Naive B cell (primary cell): ENCODE measurements at places on chromosomes 6 and 20.

DNA sequence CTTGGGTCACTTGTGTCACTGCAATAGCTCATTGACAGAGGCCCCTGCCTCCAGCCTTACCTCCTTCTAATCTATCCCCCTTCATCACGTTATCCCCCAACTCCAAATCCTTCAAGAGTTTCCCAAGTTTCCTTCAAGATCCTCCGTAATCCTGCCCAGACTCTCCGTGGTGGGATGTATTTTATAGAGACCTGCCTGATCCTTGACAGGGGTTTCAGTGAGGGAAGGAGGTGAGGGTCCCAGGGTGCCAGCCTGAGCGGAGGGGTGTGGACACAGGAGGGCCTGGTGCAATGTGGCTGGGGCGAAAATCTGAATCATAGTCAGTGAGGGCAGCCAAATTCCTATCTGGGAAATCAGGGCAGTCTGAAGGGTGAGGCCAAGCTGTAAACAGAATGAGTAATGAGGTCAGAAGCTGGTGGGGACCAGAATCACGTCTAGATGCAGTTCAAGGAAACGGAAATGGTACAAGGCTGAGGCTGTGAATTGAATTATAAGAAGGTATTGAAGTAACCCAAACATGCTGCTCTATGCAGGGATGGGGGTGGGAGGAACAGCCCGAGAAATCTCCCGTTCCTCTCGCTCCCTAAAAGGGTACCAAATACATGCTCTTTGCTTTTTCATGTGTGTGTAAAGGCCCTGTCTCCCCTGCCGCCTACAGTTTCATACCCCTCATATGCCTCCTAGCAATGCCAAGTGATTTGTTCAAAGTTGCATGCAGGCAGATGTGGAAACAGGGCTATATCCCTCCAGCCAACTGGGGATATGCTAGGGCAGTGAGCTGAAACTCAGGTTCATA lies 35.4 kb upstream of the PIM1 start:
- no peak for DNase-seq

GRCh38 chr20:10653599-10654249 lies 20.1 kb downstream of the JAG1 start:
- DNase-seq: no peak

GRCh38 chr20:50290112-50290511 lies 99.5 kb downstream of the CEBPB start:
- no peak for DNase-seq

DNA sequence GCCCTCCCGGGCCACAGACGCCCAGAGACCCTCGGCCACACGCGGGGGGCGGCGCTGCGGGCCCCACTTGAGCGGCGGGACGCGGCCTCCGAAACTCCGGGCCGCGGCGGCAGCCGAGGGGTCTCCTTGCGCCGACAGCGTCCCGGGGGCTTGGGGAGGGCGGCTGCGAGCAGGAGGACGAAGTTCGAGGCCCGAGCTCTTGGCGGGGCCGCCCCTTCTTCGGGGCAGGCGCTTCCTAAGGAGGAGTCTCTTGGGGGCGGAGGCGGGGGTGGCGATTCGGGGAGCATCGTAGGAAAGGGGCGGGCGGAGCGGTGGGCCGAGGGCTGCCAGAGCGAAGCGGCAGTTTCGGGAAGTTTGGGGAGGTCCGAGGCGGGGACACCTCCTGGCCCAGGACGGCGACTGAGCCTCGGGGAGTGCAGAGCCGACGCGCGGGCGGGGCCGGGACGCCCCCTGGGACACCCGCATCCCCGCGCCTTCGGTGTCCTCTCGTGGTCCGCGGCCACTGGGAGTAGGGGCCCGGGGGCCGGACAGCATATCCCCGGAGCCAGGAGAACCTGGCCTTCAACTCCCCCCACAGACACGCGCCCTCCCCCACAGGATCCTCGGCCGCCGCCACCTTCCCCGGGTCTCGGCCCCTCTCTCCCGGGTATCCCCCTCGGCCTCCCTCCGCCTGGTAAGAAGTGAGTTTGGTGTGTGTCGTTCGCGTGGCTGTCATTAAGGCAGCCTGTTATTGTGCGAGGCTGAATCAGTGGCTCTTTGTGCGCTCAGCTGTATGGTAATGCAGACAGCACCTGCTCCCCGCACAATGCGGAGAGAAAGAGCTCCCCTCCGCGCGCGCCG lies 613 bp upstream of the DLL1 start:
- DNase-seq: peak; percentile 46

DNA sequence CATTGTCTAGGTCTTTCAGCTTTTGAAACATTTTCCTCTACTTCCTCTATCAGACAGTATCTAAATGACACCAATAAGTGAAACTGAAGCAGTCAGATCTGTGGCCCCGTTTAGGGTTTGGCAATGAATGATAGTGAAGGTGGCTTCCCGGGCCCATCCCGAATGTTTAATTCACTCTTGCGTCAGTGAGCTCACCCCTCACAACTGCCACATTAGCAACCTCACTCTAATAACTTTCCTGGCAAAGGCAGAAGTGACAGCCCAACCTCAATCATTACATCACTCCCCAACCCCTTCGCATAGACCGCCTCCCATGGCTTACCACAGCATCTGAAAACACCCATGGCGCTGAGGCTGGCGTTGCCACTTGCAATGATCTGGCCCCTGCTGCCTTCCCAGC lies 92.4 kb upstream of the CD83 start:
- no peak for DNase-seq

GRCh38 chr6:165694296-165694695 lies 31.3 kb upstream of the PDE10A start:
- DNase-seq: no peak
